Fibroblast of skin of left quadriceps (primary cell): ENCODE measurements at places on chromosomes 1 and 21.

DNA sequence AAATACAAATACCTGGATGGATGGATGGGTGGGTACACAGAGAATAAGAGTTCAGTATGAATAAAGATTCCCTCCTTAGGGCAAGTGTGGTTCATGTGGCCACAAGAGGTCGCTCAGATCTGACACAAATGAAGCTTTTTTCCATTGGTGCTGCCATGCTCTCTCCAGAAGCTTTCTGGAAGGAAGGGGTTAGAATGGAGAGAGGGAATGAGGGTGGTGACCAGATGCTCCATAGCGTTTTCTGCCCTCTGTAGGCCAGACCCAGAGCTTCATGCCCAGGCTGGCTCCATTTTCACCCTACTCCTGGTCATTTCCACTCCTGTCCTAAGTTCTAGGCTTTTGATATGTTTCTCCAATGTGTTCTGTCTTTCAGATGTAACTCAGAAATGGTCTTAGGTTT, 3.3 kb upstream of the FCRL6 start:
- peak; percentile 59 for DNase-seq

DNA sequence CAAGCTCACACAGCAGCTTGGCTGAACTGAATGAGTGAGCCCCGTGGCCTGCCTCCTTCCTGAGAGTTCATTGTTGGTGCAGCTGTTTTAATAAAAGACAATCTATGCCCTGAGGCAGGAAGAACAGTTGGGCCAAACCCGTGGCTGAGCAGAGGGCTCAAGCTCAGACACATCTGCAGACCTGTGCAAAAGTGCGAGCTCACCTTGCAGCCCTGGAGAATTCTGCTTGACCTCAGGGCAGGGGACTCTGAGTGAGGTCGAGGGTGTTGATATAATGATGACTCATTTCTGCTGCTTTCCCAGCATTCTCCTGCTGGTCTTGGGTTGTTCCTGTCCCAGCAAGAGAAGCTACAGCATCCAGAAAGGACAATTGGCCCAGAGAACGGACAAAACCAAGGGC, 61.0 kb downstream of the ATP5PO start:
- DNase-seq, result no peak

- no peak for DNase-seq
Measured at GRCh38 chr1:78080767-78081166, 35.0 kb downstream of the GIPC2 start.

DNA sequence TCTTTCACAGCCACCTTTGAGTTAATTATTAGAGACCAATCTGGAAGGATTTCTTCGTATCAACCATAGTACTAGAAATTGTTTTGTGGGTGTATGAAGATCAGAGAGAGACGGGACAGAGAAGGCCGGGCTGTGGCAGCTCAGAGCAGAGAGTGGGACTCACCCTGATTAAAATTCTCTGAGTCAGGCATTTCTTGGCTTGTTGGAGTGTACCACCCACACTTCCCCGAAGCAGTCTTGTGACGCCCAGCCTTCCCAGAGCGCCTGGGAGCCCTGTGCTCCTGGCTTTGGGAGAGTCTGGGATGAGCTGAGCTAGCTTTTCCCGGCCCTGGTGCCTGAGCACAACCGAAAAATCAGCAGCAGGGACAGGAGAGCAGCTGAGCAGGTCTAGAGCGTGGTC, 19.4 kb downstream of the PLEKHM2 start:
- DNase-seq, result peak; percentile 64

GRCh38 chr1:112634367-112634766, 14.7 kb downstream of the CAPZA1 start:
- no peak for DNase-seq

DNA sequence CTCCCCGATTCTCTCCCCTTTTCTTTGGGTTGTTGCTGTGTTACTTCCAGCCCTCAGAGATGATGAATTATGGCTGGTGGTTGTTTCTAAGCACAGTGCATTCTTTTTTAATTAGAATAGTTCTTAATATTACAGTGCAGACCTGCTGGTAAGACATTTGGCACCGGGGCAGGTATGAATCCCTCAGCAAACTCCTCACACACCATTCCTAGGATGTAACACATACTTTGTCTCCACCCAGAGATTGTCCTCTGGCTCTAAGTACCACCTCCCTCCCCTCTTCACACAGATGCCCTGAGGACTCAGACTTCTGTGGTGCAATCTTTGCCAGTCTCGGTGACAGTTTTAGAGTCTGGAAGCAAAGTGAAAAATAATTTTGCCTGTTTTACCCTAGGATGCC, 143.1 kb downstream of the HLX start:
- no peak for DNase-seq

GRCh38 chr1:85465099-85465785, at the start of gene DDAH1:
Gene DDAH1 (minus strand): TSS chr1:85465159. CDS start chr1:85465045, 114 bp downstream.
- DNase-seq, result no peak

DNA sequence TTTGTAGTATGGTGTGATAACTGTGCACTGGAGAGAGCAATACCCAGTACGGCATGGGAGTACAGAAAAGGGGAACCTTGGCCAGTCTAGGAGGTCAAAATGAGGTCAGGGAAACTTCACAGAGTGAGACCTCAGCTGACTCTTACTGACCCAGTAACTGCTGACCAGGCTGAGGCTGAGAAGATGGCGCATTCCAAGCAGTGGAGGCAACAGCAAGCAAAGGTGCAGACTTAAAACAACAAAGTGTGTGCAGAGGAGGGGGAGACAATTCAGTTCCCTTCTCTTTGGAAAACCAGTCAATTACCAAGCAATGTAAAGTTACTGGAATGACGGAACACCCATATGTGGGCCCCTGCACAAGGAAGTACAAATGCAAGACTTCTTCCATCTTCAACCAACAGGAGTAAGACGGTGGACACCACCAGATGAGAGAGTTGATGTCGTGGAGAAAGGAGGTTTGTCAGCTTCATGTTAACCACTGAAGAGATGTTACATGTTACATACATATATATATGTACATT, 54.6 kb upstream of the PRDX6 start:
- DNase-seq, result no peak
